ENCODE measurements at places on chromosomes 2 and 18.

DNA sequence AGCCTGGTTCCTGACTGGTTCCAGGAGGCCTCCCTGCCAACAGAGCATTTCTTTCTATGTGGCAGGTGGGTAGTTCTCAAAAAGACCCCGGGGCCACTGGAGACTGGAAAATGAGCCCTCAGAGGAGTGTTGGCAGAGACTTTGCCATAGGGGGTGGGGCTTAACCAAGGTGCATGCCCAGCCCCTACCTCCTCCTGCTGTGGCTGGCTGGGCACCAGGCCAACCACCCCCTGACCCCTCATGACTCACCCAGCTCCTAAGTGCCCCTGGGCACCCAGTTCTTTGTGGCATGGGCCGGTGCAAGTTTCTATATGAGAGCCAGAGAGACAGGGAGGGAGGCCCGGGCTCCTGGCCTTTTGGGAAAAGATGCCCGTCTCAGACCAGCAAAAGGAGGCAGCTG, 98.2 kb upstream of the SMAD2 start:
- no peaks in the 10 kb centered on the region for H3K4me1 ChIP-seq
- H3K4me3 ChIP-seq, result no peak overlapping the region
- no peak for DNase-seq
- H3K27ac ChIP-seq, result no peak overlapping the region
- H3K27me3 ChIP-seq, result no peaks in the 10 kb centered on the region
- H3K36me3 ChIP-seq, result no peaks in the 10 kb centered on the region

DNA sequence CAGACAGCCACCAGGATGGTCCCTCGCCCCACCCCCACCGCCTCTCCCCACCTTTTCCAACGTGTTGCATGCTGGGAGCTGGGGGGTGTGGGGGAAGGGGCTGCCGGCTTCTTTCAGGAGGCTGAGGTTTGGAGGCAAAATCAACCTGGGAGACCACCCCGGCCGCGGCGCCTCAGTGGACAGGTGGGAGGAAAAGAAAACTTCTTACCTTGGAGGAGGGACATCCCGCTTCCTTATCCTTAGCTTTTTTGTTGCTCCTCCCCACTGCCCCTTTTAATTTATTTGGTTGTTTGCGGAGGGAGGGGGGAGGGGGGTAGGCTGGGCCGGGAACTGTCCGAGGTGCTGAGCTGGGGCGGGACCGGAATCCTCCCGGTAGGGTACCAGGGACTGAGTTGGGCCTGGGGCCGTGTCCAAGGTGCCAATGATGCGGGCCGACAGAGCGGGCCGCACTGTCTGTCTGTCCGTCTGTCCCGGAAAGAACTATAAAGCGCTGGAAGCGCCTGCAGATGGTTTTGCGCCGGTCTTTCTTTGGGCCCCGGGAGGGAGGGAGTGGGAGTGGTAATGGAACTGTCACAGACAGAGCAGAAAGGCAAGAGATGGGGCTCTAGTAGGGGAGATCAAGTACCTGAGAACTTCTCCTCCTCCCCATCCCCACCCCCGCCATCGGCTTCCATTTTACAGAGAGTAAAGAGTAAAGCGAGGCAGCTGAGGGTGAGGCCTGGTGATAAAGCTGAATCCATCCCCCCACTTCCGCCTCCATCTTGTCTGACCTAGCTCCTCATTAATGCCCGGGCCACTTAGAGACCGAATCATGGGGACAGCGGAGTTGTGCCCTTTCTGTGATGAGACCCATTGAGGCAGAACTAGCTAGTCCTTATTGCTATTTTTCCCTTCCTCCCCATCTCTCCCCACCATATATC, 2.4 kb downstream of the CDK5R2 start:
- H3K27ac ChIP-seq, result no peak overlapping the region
- peaks cover 23% of the 10 kb centered on the region for H3K4me1 ChIP-seq
- no peak for DNase-seq
- H3K4me3 ChIP-seq, result no peak overlapping the region
- no peaks in the 10 kb centered on the region for H3K36me3 ChIP-seq

DNA sequence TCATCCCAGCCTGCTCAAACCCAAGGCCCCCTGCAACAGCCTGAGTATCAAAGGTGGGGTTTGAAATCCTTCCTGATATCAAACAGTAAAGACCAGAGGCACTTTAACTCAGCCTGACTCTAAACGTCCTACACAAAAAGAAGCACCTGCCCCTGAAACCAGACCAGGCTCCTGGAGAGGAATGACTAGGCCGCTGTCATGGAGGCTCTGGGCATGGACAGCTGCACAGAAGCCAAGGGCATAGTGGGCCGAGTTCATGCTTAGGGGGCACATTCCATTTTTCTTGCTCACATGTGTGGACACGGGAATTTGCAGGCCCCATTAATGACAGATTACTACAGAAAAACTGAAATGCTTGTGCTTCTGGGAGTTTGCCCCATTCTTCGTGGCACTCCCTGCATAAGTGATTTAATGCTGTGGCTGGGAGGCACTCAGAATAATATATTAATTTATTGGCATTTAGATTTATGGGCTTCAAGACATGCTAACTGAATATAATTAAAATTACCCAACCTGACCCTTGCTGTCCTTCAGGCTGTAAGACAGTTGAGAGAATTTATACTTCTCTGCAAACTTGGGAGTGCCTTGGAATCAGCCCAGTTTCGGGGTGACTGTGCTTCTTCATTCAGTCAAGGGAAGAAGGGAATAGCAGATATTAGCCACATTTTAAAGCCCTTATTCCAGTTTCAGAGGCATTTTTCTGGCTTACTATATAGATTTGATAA, 105.5 kb downstream of the GYPC start:
- DNase-seq, result no peak
- H3K4me3 ChIP-seq, result peak overlapping the region; percentile 5
- no peaks in the 10 kb centered on the region for H3K27me3 ChIP-seq
- H3K4me1 ChIP-seq, result peaks cover 22% of the 10 kb centered on the region
- no peaks in the 10 kb centered on the region for H3K36me3 ChIP-seq
- peak overlapping the region; percentile 5 for H3K27ac ChIP-seq

GRCh38 chr2:79702905-79703304, 190.1 kb downstream of the CTNNA2 start:
- H3K4me3 ChIP-seq, result no peak overlapping the region
- H3K27me3 ChIP-seq, result no peaks in the 10 kb centered on the region
- no peaks in the 10 kb centered on the region for H3K4me1 ChIP-seq
- H3K27ac ChIP-seq, result no peak overlapping the region

- no peak overlapping the region for H3K27ac ChIP-seq
- DNase-seq, result no peak
- H3K27me3 ChIP-seq, result no peaks in the 10 kb centered on the region
These were observed 666.1 kb upstream of the PKDCC start for GRCh38 chr2:41381701-41382100.
